ENCODE measurements at places on chromosomes 6 and 20.

DNA sequence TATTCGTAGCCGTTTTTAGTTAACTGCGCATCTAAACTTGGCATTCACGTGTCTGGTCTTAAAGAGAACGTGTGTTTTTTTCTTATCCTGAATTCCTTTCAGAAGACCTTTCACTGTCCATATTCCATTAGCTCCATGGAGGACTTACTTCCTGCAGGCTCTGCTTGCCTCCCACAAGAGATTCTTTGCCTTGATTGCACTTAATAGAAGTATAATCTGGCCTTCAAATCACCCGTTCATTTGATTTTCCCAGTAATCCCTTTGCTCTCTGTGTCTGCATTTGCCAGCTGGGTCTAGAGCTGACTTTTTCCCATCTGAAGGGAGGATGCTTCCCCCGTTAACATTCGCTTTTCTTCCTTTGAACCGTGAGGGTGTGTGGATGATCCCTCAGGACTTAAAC, 79.5 kb downstream of the RNF182 start:
- DNase-seq: no peak

- DNase-seq: no peak
These were observed 209.8 kb upstream of the MARCKS start for GRCh38 chr6:113647143-113647889.

DNA sequence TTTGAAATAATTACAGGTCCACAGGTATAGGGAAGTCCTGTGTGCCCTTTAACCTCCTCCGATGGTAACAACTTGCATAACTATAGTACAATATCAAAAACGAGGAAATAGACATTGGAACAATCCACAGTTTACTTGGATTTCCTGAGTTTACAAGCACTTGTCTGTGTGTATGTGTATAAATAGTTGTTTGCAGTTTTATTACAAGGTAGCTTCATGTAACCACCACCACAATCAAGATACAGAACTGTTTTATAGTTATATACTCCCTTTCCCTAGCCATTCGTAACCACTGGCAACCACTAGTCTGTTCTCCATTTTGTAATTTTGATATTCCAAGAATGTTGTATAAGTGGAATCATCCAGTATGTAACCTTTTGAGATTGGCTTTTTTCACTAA, 9.1 kb downstream of the FBXO9 start:
- no peak for DNase-seq

DNA sequence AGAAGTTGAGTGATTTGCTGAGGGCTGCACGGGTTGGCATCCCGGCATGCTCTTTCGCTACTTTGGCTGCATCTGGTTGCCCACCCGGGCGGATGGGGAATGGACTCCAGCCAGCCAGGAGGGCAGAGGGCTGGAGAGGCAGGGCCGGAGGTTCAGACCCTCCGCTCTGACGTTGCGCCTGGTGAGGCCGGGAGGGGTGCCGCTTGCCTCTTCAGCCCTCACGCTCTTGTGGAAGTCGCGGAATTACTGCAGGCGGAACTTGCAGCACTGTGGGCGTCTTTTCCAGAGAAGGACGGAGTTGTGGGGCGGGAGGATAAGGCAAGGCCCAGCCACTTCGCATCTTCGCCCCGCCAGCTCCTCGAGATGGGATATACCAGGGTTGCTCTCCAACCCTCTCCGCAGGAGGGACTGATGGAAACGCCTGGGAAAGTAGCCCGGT, 656 bp downstream of the RTEL1 start:
- DNase-seq: no peak

- DNase-seq: no peak
These were observed 104.7 kb upstream of the PMEPA1 start for GRCh38 chr20:57814529-57814928.

DNA sequence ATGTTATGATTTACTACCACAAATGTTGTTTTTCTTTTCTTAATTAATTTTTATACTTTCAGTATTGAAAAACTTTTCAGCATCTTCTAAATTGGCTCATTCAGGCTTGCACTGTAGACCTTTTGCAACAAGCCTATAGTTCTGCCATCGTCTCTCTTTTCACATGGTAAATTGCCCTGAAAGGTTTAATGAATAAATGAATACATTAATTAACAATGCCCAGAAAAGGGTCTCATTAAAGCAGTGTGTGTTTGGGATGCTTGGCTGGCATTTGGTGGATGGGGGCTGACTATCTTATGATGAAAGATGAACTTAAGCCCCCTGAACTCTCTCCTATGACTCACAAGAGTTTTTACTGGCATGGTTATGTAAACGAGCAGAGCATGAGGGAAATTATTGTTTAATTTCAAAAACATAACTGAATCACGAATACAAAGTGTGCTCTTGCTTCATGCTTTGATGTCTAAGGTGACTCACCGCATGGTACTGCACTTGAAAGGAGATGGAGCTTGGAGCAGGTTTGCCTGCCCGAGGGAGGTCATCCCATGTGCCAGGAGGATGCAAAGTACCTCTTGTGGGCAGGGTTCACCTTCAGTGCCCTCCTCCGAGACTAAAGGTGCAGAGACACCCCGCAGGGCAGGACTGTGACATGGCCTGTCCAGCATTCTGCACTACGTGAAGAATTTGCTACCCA, 13.8 kb upstream of the PCK1 start:
- no peak for DNase-seq

GRCh38 chr20:10642856-10643559, 30.8 kb downstream of the JAG1 start:
- no peak for DNase-seq

DNA sequence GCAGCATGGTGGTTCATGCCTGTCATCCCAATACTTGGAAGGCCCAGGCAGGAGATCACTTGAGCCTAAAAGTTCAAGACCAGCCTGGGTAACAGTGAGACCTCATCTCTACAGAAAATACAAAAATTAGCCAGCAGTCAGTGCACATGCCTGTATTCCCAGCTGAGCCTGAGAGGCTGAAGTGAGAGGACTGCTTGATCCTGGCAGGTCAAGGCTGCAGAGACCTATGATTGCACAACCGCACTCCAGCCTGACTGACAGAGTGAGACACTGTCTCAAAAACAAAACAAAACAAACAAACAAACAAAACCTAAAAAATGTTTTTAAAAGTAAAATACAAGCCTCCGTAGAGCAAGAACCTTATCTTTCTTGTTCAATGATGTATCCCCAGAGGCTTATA, 6.0 kb downstream of the CEP85L start:
- DNase-seq: no peak

DNA sequence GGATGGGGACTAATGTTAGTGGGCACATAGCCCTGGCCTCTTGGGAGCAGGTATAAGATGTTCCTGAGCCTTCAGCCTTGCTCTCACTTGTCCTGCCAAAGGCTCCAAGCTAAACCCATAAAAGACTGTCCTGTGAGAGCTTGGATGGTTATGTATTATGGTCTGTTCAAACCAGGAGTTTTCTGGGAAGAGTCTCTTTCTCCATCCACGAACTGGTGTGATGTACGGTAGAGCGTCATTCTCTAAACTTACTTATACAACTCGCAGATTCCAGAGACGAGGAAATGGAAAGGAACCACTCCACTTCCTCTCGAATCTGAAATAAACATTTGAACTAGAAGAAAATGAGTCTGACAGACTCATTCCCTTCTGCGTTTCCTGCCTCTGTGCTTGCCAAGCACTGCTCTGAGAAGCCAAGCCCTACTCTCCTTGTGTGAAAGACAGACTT, 5.3 kb downstream of the SOBP start:
- DNase-seq: no peak

DNA sequence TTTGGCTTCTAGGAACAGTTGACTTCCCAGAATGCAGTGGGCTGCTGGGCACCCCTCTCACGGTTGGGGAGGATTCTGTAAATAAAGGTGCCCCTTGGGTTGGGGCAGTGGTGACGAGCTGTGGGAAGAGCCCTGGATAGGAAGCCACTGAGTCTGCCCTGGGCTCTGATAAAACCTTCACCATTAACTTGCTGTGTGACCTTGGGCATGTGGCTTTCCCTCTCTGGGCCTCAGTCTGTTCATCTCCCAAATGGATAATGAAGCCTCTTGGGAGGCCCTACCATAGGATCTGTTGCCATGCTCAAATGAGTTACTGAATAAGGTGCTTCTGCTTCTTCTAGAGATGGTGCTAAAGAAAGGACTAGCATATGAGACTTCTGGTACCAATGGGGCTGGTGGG, 3.7 kb downstream of the CRIP3 start:
- no peak for DNase-seq

- no peak for DNase-seq
These were observed 719.5 kb upstream of the GJE1 start for GRCh38 chr6:141413196-141413595.

DNA sequence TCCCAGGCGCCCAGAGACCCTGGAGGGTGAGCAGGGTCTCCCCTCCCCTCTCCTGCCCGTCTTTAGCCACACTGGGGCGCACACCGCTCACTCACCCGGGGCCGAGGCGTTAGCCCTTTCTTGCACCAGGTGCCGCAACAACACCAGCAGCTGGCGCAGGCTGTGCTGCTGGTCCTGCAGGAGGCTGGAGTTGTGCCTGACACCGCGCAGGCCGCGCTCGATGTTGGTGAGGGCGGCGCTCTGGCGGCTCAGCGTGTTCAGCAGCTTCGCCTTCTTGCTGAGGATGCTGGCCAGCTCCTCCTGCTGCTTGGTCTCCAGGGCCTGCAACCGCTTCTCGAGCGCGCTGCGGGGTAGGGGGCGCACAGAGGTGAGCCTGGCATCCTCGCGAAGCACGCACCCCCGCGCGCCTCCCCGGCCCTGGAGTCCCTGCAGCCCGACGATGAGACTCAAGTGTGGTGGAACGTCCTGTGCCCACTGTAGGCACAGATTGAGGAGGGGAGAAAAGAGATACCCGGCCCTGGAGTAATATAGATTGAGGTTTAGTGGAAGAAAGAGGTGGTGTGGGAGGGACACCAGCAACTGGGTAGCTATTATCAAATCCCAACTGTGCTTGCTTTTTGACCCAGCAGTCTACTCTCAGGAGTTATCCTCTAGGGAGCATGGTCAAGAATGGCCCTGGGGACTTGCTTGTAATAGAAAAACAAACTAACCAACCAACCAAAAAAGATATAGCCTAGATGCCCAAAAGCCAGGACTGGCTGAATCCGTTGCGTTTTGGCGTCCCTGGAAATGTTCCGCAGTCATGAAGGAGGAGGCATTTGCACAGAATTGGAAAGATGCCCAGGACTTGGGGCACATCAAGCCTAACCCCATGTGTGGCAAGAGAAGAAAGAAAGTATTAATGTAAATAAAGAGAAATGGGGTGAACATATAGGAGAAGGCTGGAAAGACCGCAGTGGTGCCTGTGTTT, 30.9 kb downstream of the ANGPT4 start:
- DNase-seq: no peak

DNA sequence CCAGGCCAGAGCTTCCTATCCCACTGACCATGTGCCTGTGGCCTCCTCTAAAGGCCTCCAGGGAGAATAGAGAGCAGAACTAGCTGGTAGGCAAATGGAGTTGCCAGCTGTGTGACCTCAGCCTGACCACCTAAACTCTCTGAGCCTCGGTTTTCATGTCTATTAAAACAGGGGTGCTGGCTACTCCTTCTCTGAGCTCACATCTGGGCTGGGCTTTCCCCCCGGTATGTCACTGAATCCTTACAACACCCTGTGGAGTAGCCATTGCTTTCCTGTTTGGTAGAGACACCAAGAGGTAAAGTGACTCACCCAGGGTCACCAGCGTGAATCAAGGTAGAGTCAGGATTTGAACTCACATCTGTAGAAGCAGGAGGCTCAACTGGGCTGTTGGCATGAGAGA, 132.1 kb downstream of the JPH2 start:
- DNase-seq: no peak

GRCh38 chr6:21505574-21505990, 88.0 kb upstream of the SOX4 start:
- DNase-seq: no peak

- no peak for DNase-seq
These were observed 54.8 kb downstream of the GPX5 start for GRCh38 chr6:28580475-28580874.

GRCh38 chr20:36644032-36644705, 1.8 kb downstream of the SLA2 start:
- DNase-seq: no peak

- no peak for DNase-seq
These were observed 201.3 kb upstream of the BTBD3 start for GRCh38 chr20:11716239-11716944.

- DNase-seq: no peak
These were observed 124.4 kb downstream of the KCNQ5 start for GRCh38 chr6:72746276-72746675.

- no peak for DNase-seq
These were observed 242.0 kb downstream of the ESR1 start for GRCh38 chr6:152049502-152049901.

DNA sequence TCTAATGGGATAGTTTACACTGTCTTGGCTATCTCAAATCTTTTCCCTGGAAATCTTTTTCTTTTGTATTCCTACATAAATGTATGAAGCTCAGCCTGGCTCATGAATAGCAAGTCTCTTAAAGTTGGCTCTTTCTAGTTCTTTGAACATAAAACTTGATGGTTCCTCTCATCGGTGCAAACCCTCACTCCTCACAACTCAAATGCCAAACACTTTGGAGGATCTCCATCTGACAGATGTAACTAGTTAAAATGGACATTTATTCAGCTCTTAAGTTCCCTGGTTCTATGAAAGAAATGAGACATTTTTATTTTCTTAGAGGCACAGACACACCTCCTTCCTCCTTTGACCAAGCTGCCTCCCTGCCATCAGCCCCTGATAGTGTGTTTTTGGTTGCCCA, 43.6 kb upstream of the IL17A start:
- DNase-seq: no peak

GRCh38 chr20:38434301-38434741, 807 bp downstream of the SNHG17 start:
- DNase-seq: no peak

GRCh38 chr6:107106165-107106564, 9.2 kb downstream of the BEND3 start:
- DNase-seq: no peak

- DNase-seq: no peak
These were observed 40.3 kb downstream of the GPX5 start for GRCh38 chr6:28565823-28566526.

- no peak for DNase-seq
These were observed 18.9 kb downstream of the L3MBTL3 start for GRCh38 chr6:130037207-130037811.

- no peak for DNase-seq
These were observed 87.6 kb downstream of the BTBD9 start for GRCh38 chr6:38552121-38552520.

- no peak for DNase-seq
These were observed 22.3 kb downstream of the HLA-DOB start for GRCh38 chr6:32794510-32794909.

DNA sequence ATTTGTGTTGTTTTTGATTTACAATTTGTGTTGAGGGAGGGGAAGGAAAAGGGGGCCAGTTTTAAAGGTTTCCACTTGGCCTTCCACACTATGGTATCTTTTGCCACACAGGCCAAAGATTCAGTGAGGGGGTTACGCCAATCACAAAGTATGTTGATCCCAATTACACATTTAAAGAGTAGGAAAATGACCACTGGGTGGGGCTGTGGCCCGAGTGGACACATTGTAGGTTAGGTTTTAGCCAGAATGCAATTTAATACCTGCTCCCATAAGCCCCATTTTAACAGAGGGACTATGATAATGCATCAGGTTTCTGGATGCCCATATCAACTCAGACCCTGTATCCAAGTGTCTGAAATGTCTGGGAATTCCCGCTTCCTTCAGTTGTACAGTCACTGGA, 15.6 kb downstream of the VGLL2 start:
- no peak for DNase-seq
